ENCODE measurements at places on chromosomes 7 and 10.

- no peak for DNase-seq
Observed at GRCh38 chr7:157168571-157168970, 29.8 kb downstream of the UBE3C start.

DNA sequence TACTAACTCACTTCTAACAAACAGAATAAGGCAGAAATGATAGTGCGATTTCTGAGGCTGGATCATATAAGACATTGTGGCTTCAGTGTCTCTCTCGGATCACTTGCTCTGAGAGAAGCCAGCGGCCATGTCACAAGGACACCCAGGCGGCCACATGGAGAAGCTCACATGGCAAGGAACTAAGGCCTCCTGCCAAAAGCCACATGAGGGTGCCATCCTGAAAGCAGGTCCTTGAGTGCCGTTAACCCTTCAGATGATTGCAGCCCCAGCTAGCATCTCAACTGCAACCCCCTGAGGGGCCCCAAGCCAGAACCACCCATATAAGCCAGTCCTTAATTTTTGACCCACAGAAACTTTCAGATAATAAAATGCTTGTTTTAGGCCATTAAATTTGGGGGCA, 6.9 kb upstream of the VDAC2 start:
- no peak for DNase-seq

- no peak for DNase-seq
Observed at GRCh38 chr7:127477295-127478023, 85.0 kb upstream of the ZNF800 start.

DNA sequence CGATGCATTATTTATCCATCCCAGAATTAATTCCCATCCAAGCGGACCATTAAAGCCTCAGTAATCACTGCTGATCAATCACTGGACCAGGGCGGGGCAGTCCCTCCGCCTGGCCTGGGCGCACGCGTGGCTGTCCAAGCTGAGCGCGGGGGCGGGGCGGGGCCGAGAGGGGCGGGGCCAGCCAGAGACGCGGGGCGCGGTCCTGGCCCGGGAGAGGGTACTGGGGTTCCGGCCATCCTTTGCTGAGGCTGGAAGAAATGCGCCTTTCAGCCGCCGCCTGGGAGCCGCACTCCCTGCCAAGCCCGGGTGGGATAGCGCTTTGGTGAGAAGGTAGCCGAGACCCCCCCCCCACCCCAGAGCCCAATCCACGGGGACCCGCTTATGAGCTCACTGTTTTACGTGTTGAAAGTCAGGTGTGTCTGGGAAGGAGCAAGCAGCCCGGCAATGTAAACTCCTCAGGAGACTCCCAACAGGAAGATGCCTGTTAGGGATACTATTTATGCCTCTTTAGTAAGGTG, at the start of gene ARHGAP22:
ARHGAP22 (minus strand) TSS at position 83 of the 518 bp plus-strand sequence. CDS start 277 bp downstream, outside the sequence.
- DNase-seq: no peak

DNA sequence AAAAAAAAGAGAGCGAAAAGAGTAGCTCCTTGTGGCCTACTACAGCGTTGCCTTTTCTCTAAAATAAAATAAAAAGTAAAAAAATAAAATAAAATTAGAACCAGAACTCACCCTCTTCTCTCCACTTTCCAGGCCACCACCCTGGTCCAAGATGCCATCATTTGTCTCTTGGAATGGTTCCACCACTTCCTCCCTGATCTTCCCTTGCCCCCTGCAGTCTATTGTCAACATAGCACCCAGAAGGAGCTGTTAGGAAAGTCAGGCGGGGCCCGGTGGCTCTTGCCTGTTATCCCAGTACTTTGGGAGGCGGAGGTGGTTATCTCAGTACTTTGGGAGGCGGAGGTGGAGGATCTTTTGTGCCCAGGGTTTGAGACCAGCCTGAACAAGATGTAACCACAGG, 7.6 kb upstream of the GRID2IP start:
- no peak for DNase-seq

- DNase-seq: peak; percentile 62
Observed at GRCh38 chr10:101214446-101215396, 14.5 kb downstream of the LBX1 start.

DNA sequence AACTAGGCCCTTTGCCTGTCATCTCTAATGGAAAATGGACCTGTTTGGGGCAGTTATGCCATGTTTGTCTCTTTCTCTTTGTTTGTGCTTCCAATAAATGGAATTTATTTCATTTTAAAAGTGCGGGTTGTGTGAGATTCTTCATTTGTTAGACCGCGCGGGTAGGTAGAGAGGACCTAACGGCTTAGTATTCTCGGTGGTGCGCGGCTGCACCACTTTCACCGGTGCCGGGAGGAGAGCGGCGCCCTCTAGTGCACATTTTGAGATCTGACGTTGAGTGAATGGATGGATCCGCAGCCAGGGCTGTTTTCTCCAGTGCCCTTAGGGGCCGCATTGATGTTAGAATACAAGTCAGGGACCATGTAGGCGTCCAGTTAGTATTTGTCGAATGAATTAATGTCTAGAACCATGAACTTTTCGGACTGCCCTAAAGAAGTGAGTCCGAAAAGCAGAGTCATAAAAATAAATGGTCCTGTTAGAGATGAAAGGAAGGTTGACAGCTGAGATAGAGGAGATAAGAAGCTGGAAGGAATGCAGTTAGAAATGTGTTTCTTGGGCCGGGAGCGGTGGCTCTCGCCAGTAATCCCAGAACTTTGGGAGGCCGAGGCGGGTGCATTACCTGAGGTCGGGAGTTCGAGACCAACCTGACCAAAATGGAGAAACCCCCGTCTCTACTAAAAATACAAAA, 29.3 kb upstream of the GIMAP8 start:
- DNase-seq: peak; percentile 81

GRCh38 chr10:110533149-110533548, 34.3 kb upstream of the SMC3 start:
- no peak for DNase-seq

DNA sequence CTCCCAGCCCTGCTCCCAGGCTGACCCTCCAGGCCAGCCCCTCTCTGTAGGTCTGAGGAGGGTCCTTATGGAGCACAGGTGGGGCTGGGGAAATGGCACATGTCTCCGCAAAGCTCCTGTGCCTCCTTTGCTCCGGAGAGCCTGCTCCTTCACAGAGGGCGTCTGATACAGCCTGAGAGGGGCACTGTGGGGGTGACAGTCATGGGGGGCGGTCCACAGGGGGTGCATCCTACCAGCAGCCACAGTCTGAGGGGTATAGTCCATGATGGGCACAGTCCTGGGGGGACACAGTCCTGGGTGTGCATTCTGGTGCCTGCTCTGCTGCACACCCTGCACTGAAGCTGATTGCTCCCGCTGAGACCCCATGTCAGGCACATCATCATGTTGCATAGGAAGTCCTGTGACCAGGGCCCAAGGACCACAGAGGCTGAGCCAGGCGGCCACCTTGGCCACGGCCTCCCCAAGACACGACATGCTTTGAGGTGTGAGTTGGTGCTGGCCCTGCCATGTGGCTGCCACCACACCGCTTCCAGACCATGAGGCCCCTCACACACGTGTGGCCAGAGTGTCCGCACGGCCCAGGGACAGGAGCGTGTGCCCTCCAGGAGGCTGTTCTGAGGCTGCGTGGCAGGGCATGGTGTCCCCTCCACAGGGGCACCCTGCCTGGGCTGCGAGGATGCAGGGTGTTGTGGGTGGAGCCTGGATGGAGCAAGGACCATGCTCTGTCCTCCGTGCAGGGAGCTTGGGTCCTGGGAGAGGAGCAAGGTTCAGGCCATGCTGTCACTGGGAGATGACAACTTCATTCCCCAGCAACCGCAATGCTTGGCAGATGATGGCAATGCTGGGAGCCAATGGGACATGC, 59.2 kb downstream of the PWWP2B start:
- no peak for DNase-seq

GRCh38 chr10:119139464-119140067, 25.9 kb downstream of the SFXN4 start:
- DNase-seq: peak; percentile 50

GRCh38 chr10:20945546-20946332, 48.6 kb upstream of the NEBL start:
- DNase-seq: no peak

DNA sequence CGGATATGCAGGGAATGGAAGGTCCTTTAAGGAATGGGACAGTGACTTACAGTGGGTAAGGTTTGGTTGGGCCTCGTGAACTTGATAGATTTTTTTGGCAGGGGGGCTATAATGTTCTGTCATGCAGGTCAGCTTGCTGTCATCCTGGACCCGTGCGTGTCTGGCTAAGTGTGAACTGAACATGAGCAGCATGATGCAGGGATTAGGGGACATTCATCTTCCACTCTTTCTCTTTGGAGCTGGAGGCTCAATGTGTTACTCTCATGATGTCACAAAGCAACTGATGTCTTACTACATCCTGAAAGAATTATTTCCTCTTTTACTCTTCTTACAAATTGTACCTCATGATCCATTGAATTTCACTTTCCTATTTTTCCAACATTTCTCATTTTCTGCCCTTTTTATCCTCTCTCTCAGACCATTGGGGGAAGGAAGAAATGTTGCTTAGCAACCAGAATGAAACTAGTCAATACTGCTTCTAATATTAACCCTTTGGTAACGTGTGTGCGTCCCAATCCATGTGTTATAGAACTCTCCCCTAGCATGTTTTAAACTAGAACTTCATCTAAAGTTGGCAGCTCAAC, 549.1 kb downstream of the LRMDA start:
- no peak for DNase-seq

- no peak for DNase-seq
Observed at GRCh38 chr7:77461246-77461645, 45.1 kb upstream of the GSAP start.

DNA sequence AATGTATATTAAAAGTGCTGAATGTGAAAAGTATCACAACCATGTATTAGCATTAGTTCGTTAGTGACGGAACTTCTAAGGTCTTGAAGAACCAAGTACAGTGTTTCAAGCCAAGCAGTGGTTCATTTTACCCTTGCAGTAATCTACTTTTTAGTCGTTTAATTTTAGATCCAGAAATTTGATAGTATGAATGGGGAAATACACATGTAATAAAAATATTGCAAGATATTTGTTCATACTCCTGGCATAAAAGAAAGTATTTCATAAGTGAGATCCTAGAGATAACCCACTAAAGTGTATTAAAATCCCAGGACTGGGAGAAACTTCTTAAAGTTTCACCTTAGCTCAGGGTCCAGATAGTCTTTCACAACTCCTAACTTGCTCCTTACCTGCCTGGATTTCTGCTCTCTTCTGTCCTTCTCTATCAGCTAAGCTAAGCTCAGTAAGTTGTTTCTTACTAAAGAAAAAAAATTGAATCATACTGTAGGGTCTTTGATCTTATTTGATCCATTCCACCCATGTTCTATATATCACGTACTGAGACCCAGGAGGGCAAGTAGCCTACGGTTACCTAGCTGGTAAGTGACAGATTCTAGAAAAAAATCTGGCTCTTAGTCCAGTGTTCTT, 1.5 kb downstream of the BCAP29 start:
- no peak for DNase-seq

- no peak for DNase-seq
Observed at GRCh38 chr10:132696728-132697577, 89.0 kb downstream of the NKX6-2 start.

DNA sequence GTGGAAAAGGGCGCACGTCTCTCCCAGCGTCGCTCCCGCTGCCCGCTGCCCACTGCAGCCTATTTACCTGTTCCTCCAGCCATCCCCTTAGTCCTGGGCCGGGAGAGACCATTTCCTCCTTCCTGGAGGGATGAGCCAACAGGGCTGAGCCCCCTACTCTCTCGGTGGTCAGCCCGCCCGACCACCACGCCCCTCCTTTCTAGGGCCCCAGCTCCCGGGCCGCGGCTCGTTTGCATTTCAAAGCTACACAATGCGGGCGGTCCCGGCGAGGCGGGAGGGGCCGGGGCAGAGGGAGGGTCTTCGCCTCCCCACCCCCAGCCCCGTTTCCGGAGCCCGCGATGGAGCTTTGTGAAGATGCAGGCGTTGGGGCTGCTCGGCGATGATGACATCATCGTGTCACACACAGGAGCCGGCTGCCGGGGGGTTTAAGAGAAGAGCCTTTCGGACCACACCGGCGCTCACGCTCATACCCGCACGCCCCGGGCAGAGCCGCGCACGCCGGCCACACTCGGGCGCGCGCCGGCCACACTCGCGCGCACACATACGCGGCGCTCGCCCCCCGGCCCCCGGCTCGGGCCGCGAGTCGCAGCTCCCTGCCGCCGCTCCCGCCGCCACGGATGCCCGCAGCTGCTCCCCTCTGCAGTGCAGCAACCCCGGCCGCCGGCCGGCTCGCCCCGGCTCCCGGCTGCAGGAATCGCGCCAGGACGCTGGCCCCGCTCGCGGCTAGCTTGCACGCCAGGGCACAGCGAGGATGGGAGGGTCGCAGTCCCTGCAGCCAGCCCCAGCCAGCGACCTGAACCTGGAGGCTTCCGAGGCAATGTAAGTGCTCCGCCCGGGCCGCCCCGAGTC, 107.7 kb upstream of the BTBD16 start:
- no peak for DNase-seq

GRCh38 chr10:5504146-5505072, 5.0 kb upstream of the CALML5 start:
- DNase-seq: no peak

DNA sequence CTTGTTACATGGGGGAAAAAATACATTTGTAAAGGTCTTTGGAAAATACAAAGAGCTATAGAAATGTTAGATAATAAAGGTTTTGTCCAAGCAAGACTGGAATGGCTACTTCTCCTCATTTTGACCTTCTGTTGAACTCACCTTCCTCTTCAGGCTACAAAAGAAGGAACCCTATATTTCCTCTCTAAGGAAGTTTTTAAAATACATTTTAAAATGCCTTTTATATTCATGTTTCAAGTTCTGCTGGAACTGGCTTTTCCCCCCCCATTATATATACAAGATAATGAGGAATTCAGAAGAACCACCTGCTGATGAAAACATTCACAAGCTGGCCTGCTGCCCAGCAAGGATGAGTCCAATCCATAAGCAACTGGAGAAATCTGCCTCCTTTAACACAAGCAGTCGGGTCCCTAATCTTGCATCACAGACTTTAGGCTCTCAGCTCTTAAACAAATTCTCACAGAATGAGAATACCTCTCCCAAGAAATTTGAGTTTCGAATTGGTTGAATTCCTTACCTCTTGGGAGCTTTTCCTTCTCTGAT, 44.6 kb downstream of the MTERF1 start:
- no peak for DNase-seq

DNA sequence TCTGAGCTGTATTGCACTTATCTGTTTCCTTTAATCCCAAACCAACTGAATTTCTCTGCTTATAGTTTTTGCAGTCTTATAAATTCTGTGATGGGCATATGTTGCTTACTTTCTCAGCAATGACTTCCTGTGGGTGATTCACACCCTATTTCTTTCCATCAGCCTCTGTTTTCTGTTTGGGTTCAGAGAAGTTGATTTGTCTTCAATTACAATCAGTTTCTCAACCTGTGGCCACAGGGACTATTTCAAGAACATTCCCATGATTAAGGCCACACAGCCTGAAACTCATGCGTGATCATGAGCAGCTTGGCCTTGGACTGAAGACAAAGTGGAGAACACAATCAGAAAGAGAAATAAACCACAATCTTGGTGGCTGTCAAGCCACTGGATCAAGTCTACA, 1174.6 kb upstream of the C7orf33 start:
- no peak for DNase-seq

- DNase-seq: no peak
Observed at GRCh38 chr7:115911465-115911864, 119.1 kb downstream of the TFEC start.
